ENCODE measurements at places on chromosomes 11 and 22. TPM values are rescaled to one million over a fixed set of nuclear protein-coding genes. Genes with fewer than 3 reads are reported as not detected.
A peak's percentile ranks its signal among the peaks of the same experiment; 100 is the strongest.

DNA sequence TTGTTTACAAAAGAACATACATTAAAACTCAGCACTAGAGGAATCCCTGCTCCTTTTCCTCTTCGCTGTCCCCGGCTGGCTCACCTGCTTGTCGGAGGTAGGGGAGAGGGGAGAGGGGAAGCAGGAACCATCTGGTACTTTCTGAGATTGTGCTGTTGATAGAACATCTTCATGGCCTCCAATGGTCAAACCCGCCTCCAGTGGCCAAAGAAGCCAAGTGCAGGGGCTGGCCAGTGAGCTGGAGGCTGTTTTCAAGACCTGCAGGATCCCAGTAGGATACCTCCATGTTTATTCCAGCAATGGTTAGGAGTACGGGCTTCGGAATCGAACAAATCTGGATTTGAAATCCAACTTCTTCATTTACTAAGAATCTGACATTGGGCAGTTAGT lies 92.6 kb downstream of the PKNOX2 start:
- no peak for DNase-seq

Gene RASD2
- total RNA-seq: not detected

Gene GRM5
- not detected for total RNA-seq

DNA sequence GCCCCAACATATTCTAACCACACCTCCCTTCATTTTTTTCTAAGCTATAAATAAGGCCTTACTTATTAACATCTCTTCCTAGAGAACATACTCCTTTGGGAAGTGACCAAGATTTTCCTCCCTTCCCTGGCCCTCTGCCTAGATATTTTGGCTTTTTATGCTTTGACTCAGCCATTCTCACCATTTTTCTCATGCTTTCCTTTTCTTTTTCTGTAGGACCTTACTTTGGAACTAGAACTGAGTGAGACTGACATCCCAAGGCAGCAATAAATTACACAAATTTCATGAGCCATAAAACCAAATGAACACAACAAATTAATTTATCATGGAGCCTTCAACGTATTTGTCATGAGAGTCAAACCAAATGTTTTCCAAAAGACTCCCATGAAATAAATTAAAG lies 142.7 kb upstream of the CTSC start:
- no peak for DNase-seq

- DNase-seq: peak; percentile 30
Measured at GRCh38 chr11:67465189-67465510, 3.9 kb downstream of the TMEM134 start.

GRCh38 chr11:73931039-73931645 lies 19.7 kb upstream of the DNAJB13 start:
- DNase-seq: peak; percentile 50

DNA sequence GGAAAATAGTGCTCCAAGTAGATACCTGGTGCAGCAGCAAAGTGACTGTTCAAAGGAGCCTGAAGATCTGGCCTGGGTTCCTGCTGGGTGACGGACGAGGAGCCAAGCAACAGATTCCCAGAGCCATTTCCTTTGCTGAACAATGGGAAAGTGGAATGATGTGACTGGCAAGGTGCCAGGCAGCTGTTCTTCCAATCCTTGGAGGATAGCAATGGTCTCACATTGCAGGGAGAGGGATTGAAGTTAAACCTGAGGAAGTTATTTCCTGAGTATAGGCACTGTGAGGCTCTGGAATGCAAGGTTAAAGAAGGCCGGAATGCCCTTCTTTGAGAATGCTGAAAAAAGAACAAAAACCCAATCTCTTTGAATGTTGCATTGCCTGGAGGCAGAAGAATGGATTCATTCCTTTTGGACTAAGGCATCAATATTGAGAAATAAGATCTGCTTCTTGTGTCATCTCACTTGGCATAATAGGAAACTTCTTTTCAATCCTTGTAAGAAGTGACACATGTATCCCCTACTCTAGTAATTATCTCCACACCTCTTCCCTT lies 223.8 kb downstream of the BLID start:
- no peak for DNase-seq

Gene DRAP1
- 52.3 TPM for total RNA-seq

- no peak for DNase-seq
Measured at GRCh38 chr11:9211322-9211721, 53.8 kb downstream of the DENND5A start.

DNA sequence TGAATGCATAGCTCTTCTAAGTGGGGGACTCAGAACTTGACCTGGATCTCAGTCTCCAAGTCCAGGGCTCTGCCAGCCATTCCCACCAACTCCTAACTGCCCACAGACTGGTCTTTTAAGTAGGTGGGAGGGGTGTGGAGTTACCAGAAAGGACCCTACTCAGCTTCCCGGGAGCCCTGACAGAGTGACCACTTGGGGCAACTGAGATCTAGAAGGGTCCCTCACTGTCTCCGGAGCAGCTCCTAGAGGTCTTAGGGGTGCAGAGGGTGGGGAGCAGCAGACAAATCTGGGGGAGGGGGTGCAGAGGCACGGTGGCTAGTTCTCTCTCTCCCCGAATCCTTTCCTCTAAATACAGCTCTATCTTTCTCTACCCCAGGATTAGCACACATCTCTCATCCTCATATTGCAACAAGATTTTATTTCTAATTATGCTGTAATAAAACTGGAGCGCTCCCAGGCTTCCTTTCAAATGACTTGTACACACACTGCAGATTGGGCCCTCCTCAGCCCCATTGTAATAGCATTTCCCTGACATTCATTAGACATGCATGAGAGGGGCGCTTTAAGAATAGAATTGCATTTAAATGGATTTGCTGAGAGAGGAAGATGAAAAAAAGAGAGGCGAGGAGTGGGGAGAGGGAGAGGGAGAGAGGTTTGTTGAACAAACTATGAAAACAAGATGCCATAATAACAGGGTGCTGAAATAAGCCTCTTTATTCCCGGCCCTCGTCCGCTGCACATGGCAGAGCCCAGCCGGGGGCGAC lies 219.0 kb downstream of the CEP164 start:
- DNase-seq: no peak

Gene C11orf91
- 0.35 TPM for total RNA-seq

Gene DMC1
- 0.28 TPM for total RNA-seq

- DNase-seq: no peak
Measured at GRCh38 chr11:74204701-74205100, 33.6 kb downstream of the PPME1 start.

- DNase-seq: no peak
Measured at GRCh38 chr11:1780700-1781592, 17.2 kb upstream of the CTSD start.

Gene ACO2
- 39.3 TPM for total RNA-seq

Gene PIWIL4
- 0.15 TPM for total RNA-seq

DNA sequence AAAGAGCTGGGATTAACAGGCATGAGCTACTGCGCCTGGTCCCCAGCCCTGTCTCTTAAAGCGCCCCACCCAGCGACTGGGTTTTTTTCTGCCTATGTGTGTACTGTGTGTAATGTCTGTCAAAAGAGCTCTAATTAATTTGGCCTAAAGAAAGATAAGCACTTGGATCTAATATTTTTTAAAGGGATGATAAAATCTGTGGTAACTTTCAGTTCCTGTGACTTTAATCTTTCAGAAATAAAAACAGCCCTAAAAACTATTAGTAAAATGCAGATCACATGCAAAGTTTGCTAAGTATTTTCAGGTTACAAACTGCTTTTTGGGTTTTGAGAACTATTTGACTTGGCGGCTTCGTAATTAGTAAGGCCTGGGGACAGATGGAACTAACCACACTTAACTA lies 1358.7 kb downstream of the LRRC4C start:
- no peak for DNase-seq

GRCh38 chr11:18171377-18172000 lies 1.1 kb upstream of the MRGPRX4 start:
- DNase-seq: peak; percentile 53

Gene TMPRSS5
- total RNA-seq: not detected

DNA sequence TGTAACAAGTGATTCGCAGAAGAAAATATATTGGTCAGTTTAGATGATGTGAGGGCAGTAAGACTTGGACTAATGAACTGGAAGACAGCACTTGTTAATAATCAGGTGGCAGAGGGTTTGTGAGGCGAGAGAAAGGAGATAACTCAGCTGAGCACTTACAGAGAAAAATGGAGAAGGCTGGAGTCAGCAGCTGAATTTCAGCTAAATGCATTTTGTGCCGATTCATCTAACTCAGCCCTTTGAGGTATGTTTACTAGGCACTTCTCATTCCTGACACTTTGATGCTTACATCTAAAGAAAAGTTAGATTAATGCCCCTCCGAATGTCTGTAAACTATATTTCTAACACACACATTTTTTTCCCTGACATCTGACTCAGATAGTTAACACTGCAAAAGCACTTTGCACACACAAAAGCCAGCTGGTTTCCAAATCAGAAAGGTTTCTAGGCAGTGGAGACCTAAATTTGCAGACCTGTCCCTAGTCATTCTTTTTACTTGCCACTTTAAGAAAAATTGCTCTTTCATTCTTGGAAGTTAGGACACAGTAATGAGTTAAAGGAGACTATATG lies 859.5 kb upstream of the CCDC90B start:
- DNase-seq: no peak

DNA sequence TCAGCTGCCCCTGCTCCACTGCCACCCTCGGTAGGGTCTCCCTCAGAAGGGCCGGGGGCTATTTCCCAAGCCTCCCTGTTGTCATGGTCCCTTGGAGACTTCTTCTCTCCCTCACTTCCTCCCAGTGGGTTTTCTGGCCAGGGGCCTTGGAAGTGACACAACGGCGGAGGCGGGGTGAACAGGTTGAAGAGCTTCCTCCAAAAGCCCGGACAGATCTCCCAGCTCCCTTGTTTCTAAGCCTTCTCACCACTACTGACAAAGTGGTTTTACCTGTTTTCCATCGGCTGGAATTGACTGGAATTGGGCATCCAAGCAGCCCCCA lies 14.5 kb downstream of the MYH9 start:
- no peak for DNase-seq

Gene OR10G6
- total RNA-seq: not detected

Gene GNB1L
- total RNA-seq: 7.7 TPM

GRCh38 chr22:18130018-18130417 lies 19.4 kb downstream of the TUBA8 start:
- no peak for DNase-seq

GRCh38 chr22:32204856-32205722 lies at the start of gene RFPL2:
Gene RFPL2 (minus strand): TSS chr22:32205073. CDS start chr22:32202451, 2,622 bp downstream.
- peak; percentile 61 for DNase-seq

Gene RAB3IL1
- 1.3 TPM for total RNA-seq

Gene OR2D2
- total RNA-seq: not detected

GRCh38 chr11:114225661-114226060 lies 70.5 kb upstream of the NNMT start:
- DNase-seq: no peak

Gene CLCF1
- 0.48 TPM for total RNA-seq

DNA sequence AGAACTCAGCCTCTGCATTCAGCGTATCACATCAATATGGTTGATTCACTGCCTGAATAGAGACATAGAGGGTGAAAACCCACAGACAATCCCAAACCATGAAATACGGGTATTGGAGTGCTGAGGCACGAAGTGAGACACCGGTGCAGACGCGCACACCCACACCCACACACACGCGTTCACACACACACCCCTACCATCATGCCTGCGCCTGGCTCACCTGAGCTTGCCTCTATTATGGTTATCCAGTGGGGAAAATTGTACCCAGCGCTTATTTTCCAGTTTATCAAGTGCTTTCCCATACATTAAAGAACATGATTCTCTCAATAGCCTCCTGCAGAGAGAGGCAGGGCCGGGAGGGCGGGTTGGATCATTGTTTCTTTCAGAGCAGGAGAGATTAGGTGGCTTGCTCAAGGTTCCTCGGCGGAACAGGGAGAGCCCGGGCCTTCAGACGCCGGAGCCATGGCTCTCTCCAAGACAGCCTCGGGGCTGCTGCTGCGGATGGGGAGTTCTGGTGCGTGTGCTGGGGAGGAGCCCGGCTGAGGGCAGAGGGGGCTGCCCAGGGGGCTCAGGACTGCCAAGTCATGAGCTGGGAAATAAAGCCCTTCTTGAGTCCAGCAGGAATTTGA lies 78.9 kb upstream of the THY1 start:
- no peak for DNase-seq

Gene PRMT3
- 38.3 TPM for total RNA-seq

- DNase-seq: no peak
Measured at GRCh38 chr11:81000334-81000733, 1559.5 kb upstream of the TENM4 start.

DNA sequence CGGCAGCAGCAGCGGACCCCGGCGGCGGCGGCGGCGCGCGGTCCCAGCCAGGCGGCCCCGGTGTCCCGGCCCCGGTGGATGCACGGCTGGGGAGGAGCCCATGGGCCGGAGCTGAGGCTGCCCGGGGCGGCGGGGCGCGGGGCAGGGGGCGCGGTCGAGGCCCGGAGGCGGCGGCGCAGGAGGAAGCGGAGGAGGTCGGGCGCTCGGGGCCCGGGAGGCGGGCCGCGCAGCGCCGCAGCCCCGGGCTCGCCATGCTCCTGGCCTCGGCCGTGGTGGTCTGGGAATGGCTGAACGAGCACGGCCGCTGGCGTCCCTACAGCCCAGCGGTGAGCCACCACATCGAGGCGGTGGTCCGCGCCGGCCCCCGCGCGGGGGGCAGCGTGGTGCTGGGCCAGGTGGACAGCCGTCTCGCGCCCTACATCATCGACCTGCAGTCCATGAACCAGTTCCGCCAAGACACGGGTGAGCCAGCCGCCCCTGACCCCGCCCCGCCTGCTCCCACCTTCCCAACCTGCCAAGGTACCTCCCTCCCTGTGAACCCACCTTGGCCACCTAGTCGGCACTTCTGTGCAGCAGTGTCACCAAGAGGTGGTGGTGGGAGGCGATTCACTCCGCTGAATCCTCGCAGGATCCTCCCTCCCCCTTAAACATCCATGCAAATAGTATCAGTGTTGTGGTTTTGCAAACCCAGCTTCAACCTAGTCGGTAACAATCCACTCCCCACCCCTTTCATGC lies 580 bp downstream of the DTX4 start:
- peak; percentile 10 for DNase-seq

Gene FZD4
- total RNA-seq: 46.5 TPM

GRCh38 chr11:69467646-69468045 lies 13.8 kb upstream of the LINC01488 start:
- peak; percentile 46 for DNase-seq

GRCh38 chr11:113977071-113977490 lies 2.2 kb downstream of the HTR3A start:
- DNase-seq: no peak

Gene NARS2
- total RNA-seq: 45.9 TPM

DNA sequence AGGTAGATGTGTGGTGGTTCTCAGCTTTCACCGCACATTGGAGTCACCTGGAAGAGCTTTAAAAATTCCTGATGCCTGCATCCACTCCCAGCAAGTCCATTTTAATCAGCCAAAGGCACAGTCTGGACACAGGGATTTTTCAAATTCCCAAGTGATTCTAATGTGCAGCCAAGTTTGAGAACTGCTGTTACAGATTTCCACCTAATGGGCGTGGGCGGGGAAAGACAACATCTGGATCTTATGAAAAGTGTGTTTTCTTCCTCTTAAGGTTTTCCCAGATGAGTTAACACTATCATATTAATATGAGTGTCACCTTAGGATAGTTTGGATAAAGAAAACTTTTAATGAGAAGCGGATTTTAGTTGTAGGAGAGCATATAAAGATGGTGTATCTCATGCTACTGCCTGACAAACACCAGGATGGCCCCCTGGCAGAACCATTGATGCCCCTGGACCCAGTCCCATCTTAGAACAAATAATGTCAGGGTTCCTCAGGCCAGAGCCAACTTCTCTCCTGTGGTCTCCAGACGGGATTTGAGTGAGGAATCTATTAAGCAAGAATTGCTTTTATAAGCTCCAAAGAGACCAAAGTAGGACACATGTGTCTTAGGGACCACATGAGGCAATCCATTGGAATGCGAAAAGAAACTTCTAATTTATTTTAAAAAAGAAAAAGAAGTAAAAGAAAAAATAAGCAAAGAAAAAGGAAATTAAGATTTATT lies 31.9 kb downstream of the POU2AF1 start:
- DNase-seq: no peak

Gene TP53I11
- total RNA-seq: not detected
